Activated CD8-positive, alpha-beta memory T cell treated with anti-CD3 and anti-CD28 coated beads for 4 hours (primary cell): ENCODE measurements at places on chromosomes 7 and 10.

DNA sequence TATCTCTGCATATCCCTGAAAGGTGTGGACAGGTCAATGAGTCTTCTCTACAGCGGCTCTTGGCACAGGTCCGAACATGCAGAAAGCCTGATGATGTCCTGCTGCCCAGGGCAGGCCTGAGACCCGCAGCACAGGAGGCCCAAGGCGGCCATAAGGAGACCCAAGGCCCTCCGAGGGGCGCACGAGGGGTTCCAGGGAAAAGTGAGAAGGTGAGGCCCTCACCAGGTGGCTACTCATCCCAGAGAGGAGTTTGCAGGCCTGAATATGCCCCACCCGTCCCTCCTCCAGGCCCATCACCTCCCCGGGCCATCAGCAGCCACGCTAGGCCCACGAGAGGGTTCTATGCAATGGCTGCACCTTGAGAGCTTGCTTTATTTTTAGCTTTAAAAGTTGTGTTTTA lies 173.4 kb upstream of the RHEB start:
- no peak for DNase-seq

DNA sequence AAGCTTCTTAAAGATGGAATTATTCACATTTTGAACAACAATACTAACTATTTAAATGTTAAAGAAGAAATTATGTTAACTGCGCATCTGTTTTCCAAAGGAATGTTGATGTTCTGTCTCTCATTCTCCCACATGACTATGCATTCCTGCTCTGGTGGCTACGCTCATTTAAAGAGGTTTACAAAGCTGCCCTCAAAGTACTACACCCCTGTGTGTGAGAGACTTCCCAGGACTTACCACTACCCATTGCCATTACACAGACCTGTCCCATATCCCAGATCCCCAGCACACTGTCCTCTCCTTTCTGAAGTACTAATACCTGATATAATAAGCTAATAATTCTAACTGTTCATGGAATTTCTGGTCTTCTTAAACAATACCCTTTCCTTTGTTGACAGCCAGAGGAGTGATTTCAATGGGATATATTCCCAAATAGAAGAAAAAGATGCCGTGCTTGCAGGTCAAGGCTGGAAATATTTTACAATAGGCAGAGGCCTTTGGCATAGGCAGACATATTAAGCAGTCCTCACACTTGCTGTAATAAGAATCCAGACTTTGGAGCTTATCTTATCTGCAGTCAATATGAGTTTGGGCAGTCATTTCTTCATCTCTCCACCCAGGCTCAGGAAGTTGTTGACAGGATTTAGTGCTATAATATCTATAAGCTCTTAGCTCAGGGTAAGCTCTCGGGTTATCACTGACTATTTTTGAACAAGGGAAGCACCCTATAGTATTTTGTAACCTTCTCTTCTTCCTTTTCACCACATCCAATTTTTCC lies 12.2 kb downstream of the LIPF start:
- DNase-seq, result no peak

DNA sequence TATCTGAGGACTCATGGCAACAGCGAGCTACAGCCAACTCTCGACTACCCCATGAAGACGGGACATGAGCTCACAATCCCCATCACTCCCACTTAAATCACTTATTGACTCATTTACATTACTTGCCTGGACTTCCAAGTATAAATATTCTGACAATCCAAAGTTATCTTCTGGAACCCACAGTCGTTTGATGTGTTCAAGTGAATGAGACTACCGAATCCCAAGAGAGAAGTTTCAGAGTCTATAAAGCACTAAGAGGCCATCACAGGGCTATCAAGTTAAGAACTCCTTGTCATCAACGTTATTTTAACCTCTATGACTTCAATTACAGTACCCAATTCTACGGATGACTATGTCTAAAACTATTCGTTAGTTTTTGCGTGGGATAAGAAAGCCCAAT lies 11.5 kb upstream of the ANAPC16 start:
- no peak for DNase-seq

DNA sequence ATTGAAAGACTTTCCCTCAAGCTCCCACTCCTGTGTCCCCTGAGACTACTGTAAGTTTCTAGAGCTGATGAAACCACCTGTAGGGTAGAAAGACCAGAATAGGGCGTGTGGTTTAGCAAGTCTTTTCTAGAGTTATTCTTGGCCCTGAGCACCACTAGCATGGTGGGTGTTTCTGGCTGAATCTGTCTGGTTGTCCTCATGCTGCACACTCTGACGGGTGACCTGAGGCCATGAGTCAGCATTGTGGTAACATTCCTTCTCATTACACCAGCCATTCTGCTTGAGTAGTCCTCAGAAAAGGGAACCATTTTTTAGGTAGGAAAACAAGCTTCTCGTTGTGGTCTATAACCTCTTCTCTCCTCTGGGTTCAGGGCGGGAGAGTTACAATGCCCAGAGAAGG lies 250.3 kb downstream of the SNX13 start:
- DNase-seq, result no peak

DNA sequence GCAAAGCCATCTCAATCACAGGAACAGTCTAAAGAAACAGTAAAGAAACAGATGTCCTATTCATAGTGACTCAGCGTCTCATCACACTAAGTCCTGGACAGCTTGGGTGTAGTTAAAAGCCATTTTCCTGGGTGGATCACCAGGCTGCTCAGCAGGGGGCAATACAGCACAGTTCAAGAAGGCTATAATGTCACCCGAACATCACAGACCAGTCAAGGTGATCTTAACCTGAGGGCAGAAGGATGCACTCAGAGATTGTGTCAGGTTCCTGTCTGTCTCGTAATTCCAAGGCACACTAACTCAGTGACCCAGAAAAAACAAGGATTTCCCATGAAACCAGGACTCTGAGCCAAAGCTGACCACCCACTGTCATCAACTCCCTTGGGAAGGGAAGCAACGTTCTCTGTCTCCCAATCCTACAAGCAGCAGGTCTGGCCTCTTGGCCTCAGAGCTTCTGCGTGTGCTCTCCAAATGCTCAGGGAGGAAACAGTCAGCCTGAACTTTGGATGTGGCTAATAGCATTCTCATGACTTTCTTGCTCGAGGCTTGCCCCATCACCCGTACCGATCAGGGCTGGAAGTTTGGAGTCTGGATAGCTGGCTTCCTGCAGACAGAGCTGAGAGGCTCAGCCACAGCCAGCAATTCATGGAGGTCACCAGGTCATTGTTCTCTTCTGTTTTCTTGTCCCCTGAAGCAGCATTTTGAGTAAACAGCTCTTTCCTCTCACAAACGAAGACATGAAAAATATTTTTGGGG lies 90.4 kb upstream of the FAM171A1 start:
- no peak for DNase-seq

DNA sequence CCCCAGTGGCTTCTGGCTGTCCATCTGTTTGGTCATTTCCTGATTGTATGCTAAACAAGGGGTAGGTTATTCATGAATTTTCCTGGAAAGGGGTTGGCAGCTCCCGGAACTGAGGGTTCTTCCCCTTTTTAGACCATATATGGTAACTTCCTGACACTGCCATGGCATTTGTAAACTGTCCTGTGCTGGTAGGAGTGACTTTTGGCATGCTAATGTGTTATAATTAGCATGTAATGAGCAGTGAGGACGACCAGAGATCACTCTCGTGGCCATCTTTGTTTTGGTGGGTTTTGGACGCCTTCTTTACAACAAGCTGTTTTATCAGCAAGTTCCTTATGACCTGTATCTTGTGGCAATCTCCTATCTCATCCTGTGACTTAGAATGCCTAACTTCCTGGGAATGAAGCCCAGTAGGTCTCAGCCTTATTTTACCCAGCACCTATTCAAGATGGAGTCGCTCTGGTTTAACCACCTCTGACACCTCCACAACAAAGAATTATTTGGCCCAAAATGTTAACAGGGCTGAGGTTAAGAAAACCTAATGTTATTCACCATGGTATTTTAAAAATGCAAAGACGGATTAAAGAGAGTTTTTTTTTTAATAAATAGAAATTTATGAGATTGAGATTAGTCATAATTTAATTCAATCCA lies 2.4 kb upstream of the PTN start:
- DNase-seq, result no peak
